ENCODE measurements at places on chromosomes 2 and 18.
A peak's percentile ranks its signal among the peaks of the same experiment; 100 is the strongest.

DNA sequence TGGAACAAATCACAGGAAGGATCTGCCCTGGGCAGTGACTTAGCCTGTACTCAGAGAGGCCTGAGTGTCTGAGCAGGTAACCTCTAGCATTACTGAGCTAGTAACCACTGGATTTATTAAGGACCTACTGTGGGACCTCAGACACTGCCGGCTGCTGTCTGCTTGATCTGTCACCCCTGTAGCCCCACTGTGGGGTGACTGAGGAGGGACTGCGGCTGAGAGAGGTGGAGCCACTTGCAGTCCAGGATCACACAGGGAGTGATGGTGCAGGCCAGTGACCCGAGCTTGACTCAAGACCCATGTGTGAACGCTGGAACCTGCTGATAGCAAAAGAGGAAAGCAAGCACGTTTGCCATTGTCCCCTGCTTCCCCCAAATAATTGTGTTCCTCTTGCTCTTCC lies 15.6 kb downstream of the CHMP1B start:
- DNase-seq = no peak

- DNase-seq = no peak
Observed at GRCh38 chr2:1791685-1792435, 47.5 kb upstream of the PXDN start.

- peak; percentile 7 for DNase-seq
Observed at GRCh38 chr18:79540161-79540903, 139.3 kb upstream of the CTDP1 start.

GRCh38 chr2:33411765-33412164 lies 64.7 kb upstream of the RASGRP3 start:
- no peak for DNase-seq
